Stimulated activated CD8-positive, alpha-beta memory T cell treated with anti-CD3 and anti-CD28 coated beads, Interleukin-12 subunit alpha, Interleukin-12 subunit beta, amount 100 ng/mL, for 1 hour (primary cell): ENCODE measurements at places on chromosomes 12 and 14.

DNA sequence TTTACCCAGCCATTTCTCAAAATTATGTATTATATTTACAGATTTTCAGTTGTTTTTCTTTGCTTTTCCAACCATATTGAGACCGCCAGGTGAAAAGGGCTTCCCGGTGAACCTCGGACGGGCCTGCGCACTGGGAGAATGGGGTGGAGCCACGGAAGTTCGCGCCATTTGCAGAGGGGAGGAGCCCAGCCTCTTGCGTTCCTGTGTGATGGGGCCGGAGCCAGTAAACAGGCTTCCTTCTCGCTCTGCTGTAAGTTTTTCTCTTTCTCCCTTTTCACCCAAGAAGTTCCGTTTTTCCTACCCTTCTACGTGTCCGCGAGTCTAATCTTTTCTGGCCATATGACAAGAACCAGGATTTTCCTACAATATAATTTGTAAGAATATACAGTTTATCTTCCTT lies 1108.8 kb upstream of the SEL1L start:
- DNase-seq = no peak

DNA sequence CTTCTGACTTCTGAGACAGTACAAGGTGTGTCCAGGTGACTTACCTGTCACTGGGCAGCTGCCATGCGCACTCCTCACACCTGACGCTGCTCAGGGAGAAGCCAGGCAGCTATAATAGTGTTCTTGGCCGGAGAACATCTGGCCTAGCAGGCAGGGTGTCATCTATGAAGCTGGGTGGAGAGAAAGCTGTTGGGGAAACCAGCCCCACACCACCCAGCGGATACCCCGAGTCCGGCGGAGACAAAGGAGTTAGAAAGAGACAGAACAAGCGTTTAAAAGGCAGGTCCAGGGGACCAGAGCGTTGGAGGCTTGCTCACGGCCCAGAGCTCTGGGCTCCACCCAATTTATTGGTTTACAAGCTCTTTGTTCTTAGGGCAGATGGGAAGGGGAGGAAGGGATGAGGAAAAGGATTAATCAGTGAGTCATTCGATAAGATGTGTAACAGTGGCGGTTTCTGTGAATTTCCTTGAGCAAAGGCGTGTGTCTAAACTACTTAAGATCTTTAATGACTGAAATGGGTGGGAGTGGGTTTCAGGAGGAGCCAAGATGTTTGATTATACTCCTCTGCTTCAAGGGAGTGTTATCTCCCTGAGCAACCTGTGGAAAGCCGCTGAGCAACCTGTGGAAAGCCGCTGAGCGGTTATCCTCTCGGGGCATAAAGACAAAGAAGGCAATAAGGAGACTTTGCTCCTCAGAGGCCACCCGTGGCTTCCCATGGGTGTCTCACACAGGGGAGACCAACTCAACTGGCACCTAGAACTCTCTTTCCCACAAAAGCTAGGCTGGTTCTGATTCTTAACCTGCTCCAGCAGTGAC lies at the start of gene GALNT8:
Gene GALNT8 (plus strand): TSS at position 580 of the 816 bp plus-strand sequence. CDS start 278 bp downstream, outside the sequence.
- DNase-seq = no peak

DNA sequence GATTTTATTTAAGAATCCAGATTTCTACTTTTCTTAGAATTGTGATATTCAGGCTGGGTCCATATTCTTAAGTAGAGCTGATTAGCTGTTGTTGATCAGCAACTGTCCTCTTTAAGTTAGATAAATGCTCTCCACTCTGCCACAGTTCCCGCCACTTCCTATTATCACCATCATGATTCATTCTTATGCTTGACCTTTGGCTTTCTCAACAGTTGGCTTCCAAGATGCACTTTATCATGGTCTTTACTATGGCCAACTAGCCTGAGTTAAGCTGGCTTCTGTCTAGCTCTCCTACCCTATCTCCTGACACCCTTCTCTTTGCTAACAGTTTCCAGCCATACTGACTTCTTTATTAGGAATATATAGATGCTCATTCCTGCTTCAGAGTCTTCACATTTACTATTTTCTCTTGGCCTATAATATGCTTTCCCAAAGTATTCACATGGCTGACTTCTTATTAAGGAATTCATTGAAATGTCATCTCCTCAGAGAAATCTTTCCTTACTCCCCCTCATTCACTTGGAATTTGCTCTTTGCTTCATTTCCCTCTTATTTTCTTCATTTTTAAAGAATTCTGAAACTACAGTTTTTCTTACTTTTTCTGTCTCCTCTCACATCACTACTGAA lies 149.0 kb upstream of the IGF1 start:
- DNase-seq = no peak

DNA sequence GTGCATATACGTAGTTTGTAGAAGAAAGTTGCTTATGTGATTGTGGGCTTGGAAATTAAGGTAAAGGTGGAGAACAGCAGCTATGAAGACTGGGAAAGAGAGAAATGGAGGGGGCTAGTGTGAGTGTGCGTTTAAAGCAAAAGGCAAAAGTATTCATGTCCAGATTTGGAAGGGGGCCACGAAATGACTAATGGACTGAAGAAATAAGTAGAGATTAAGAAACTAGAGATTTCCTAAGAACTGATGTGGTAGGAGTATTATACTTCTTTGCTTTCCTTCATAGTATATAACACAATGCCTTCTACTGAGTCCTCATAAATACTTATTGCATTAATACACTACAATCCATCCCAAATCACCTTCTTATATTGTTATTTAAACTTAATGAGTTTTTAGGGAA lies 298.6 kb upstream of the NOVA1 start:
- DNase-seq = no peak

DNA sequence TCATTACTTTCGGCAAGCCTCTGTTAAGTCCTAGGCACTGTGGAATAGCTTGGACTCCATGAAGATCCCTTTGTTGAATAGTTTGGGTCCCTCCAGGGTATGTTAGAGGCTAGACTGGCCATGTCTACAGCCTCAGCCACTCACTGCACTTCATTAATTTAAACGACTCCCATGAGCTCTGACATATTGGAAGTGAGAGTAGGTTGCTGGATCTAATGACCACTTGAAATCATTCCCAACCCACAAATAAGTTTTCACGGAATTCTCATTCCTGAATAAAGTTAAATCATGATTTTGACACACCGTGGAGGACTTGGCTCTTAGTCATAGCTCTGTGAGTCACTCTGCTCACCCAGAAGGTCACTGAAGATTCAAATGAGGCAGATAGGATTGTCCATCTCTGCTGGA lies 21.4 kb upstream of the APPL2 start:
- DNase-seq = no peak

GRCh38 chr12:78036874-78037273 lies 206.2 kb downstream of the NAV3 start:
- no peak for DNase-seq

DNA sequence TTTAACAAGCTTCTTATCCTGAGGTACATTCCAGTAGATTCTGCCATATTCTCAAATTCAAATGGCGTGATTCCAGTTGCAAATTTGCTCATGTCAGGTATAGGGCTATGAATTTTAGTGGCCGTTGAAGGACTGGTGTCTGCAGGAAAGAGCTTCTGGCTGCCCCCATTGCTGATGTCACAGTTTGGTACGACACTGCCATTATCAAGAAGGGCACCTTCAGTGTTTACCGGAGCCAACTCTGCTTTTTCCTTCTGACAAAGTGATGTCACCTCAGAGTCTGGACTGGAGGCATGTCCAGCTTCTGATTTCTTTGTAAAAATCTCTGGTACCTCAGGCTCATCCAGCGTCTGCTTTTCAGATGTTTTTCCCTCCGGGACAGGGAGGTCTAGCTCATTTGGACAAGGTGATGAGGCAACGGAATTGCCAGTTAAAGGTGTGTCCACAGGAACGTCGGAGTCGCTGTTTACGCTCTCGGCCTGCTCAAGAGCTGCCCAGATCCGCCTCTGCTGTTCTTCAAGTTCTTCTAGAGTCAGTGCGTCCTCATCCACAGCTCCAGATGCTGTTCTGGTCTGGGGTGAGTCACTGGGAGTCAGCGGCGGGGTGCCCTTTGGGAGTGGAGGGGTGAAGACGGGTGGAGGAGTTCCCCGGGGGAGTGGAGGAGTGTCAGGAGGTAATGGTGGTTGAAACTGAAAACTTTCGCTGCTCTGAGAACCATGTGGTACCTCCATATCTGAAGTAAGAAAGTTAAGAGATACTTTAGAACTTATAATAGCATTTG lies 27.0 kb downstream of the ZCCHC8 start:
- no peak for DNase-seq

GRCh38 chr14:77657280-77657679 lies 40.8 kb upstream of the SPTLC2 start:
- DNase-seq = no peak

- no peak for DNase-seq
Observed at GRCh38 chr12:18595412-18595811, 142.4 kb downstream of the PLCZ1 start.

DNA sequence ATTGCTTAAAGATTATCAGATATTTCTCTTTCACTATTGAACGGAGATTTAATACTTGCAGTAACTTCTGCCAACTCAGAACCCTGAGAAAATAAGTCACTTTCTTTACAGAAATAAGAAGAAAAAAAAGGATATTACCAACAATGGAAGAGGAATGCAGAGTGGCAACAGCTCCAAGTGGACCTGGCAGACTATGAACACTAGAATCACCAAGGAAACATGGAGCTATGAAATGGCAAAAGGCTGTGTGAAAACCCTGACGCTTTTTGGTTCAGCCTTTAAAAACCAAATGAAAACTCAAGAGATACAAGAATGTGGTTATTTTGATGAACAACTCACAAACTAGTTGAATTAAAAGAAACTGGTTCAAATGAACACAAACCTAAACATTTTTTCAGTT lies 17.7 kb downstream of the DTD2 start:
- DNase-seq = no peak

DNA sequence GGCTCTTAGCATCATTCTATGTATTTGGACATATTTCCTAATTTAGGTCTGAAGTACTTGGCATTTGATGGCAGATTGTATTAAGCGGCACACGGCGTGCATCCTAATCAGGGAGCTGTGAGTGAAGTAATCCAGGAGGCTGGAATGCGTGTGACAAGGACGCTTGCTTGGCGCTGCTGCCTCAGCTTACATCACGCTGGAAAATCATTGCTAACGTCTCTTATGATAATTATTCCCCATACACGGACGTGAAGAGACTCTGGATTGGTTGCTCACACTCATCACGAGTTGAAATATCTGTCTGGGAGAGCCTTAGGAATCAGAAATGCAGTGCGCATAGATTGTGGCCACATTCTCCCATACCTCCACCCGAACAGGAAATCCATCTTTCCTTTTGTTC lies 85.3 kb downstream of the FBXW8 start:
- no peak for DNase-seq

- no peak for DNase-seq
Observed at GRCh38 chr14:101351769-101352168, 209.5 kb upstream of the DIO3 start.

DNA sequence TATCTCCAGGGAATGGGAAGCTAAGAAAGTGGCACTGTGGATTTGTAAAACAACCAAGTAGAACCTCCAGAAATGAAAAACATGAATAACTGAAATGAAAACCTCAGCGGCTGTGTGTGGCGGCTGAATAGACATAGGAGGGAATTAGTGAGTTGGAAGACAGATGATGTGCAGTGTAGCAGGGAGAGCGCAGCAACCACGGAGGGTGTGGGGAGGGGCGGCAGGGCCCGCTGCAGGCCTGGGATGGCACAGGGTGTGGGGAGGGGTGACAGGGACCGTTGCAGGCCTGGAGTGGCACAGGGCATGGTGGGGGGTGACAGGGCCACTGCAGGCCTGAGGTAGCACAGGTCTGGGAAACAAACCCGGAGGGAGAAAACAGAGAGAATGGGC lies 51.1 kb downstream of the BEGAIN start:
- no peak for DNase-seq

DNA sequence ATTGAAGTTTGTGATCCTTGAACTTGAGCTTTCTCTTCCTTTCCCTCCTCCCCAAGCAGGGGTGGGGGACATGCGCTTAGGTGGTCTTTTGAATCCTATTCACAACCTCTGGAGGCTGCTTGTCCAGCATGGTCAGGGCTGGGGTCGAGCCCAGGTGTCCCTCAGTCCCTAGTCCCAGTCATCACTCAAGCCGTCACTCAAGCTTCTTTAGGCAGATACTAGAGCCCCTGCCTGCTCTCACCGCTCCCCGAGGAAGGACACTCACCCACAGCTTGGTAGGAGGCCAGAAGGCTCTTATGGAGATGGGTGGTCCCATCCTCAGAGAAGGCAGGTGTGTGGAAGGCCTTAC lies 532 bp upstream of the C1RL start:
- DNase-seq = no peak

DNA sequence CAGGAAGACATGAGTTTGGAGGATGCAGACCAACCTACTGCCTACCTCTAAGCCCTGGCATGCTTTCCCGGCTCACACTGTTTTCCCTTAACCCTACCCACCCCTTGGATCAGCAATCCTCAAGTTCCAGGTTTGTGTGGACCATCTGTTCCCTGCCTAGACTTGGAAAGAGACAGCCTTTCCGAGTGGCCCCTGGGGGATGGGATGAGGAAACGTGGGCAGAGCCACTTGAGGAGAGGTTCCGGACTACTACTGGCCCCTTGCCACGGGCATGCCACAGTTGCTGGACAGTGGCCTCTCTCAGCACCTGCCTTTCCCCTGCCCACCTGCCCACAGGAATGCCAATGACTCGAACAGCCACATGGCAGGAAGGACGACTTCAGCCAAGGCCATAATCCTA lies 135.9 kb downstream of the SLC15A4 start:
- DNase-seq = no peak

DNA sequence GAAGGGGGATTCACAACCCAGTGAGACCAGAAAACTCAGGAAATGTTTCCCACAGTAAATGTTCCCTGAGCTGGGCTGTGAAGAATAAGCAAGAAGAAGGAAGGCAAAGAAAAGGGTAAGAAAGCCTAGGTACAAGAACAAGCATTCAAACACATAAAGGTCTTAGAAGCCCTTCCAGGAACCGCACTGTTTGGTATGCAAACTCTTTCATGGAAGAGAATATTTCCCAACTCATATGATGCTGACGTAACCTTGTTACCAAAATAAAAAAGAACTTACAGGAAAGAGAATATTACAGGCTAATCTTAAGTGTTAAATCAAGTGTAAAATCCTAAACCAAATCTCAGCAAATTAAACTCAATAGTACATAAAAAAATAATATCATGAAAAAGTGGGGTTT lies 23.6 kb downstream of the MED6 start:
- no peak for DNase-seq

DNA sequence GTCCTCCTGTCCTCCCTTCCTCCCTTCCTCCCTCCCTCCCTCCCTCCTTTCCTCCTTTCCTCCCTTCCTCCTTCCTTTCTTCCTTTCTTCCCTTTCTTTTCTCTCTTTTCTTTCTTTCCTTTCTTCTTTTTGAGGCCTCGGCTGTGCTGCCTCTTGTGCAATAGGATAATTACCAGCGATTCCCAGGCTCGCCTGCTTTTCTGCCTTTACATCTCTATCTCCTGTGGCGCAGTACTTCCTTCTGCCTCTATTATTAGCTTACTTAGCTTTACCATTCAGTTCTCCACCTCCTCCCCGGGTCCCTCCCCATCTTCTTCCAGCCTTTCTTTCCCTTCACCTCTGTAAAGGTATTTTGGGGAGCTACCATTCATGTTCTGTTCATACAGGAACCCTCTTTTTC lies 19.9 kb downstream of the ETV6 start:
- DNase-seq = no peak

DNA sequence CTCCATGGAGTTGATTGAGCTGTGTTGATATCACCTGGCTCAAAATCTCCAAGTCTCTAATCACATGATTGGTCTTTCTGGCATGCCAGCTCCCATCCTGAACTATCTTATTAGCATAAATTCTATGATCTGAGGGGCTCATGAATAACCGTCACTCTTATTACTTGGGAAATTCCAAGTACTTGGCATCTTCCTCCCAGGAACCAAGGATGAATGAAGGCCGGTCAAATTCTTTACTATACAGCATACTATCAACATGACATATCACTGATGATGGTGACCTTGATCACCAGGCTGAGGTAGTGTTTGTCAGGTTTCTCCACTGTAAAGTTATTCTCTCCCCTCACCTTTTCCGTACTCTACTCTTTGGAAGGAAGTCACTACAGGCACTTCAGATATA lies 16.4 kb upstream of the NUBPL start:
- no peak for DNase-seq
